ENCODE measurements at places on chromosomes 4 and X.
A peak's percentile ranks its signal among the peaks of the same experiment; 100 is the strongest.

GRCh38 chrX:154294791-154295574, at the start of gene TEX28:
Gene TEX28 (minus strand): TSS chrX:154295124. CDS start chrX:154292117, 3,007 bp downstream.
- DNase-seq = no peak
- no peak within 1 kb of the TSS for H3K27ac ChIP-seq
- H3K27me3 ChIP-seq = no peaks in the 10 kb centered on the region
- no peak within 1 kb of the TSS for H3K4me3 ChIP-seq

GRCh38 chr4:133146574-133147241, 2.4 kb upstream of the PCDH10 start:
- DNase-seq = no peak
- H3K27me3 ChIP-seq = peaks cover 57% of the 10 kb centered on the region
- no peak overlapping the region for H3K27ac ChIP-seq
- H3K4me3 ChIP-seq = no peak overlapping the region

GRCh38 chrX:7514871-7515599, 327.9 kb upstream of the VCX start:
- no peaks in the 10 kb centered on the region for H3K27me3 ChIP-seq
- H3K4me3 ChIP-seq = no peak overlapping the region
- no peak for DNase-seq
- no peak overlapping the region for H3K27ac ChIP-seq
- H3K36me3 ChIP-seq = no peaks in the 10 kb centered on the region

- H3K27me3 ChIP-seq = peaks cover 11% of the 10 kb centered on the region
- DNase-seq = no peak
- no peaks in the 10 kb centered on the region for H3K36me3 ChIP-seq
- no peaks in the 10 kb centered on the region for H3K4me1 ChIP-seq
- H3K4me3 ChIP-seq = no peak overlapping the region
Measured at GRCh38 chr4:105631818-105632400, 76.6 kb downstream of the INTS12 start.

GRCh38 chrX:92270936-92271855, 492.0 kb downstream of the PCDH11X start:
- DNase-seq = no peak
- no peak overlapping the region for H3K4me3 ChIP-seq
- no peaks in the 10 kb centered on the region for H3K36me3 ChIP-seq
- no peak overlapping the region for H3K27ac ChIP-seq

DNA sequence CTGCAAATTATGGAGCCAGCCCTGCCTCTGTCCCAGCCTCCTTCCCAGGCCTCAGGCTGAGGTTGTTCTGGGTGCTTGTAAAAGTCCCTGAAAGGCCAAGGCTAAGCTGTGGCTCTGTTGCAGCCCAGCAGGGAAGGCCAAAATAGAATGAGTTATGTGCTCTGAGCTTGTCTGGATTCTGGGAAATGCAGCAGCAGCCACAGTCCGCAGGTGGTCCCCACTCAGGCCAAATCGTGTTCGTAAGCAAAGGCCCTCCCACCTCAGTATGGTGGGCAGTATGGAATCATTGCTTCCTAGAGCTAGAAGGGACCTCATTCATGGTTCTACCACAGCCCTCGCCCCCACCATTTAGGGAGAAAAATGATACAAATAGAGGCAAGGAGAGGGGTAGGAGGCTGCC, 4.7 kb upstream of the TCEAL1 start:
- H3K27ac ChIP-seq = no peak overlapping the region
- no peaks in the 10 kb centered on the region for H3K27me3 ChIP-seq
- H3K36me3 ChIP-seq = no peaks in the 10 kb centered on the region
- no peak for DNase-seq
- H3K4me1 ChIP-seq = peaks cover 10% of the 10 kb centered on the region
- H3K4me3 ChIP-seq = no peak overlapping the region

DNA sequence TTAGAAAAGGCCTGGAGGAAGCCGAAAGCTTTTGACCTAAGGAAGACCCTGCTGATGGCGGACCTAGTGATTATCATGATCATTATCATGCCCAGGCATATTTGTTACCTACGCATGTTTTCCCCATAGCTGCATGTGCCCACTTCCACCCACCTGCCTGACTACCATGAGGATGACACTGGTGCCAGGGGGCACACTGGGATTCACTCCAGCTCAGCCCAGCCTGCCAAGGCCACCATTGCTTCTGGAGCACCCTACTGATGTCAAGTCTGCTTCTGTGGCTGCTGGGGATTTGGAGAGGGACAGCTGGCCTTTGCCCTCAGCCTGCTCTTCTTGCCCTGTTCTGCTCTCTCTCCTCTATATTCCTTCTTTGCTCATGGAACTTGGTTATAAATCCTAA, 124.7 kb upstream of the NALF2 start:
- no peak for DNase-seq
- no peaks in the 10 kb centered on the region for H3K4me1 ChIP-seq
- H3K27me3 ChIP-seq = peaks cover 1% of the 10 kb centered on the region
- no peak overlapping the region for H3K4me3 ChIP-seq

GRCh38 chr4:87785731-87786509, 13.4 kb upstream of the IBSP start:
- no peak overlapping the region for H3K27ac ChIP-seq
- H3K27me3 ChIP-seq = peaks cover 5% of the 10 kb centered on the region
- H3K36me3 ChIP-seq = no peaks in the 10 kb centered on the region
- no peak overlapping the region for H3K4me3 ChIP-seq
- H3K4me1 ChIP-seq = no peaks in the 10 kb centered on the region
- DNase-seq = no peak

- H3K27ac ChIP-seq = no peak overlapping the region
- H3K36me3 ChIP-seq = no peaks in the 10 kb centered on the region
- DNase-seq = no peak
Measured at GRCh38 chrX:3293251-3293650, 53.2 kb downstream of the MXRA5 start.

- peak; percentile 37 for DNase-seq
- H3K4me3 ChIP-seq = no peak overlapping the region
- no peaks in the 10 kb centered on the region for H3K36me3 ChIP-seq
- H3K27ac ChIP-seq = no peak overlapping the region
- H3K4me1 ChIP-seq = peaks cover 19% of the 10 kb centered on the region
- H3K27me3 ChIP-seq = no peaks in the 10 kb centered on the region
Measured at GRCh38 chr4:81454499-81454898, 17.2 kb downstream of the RASGEF1B start.

GRCh38 chr4:101157415-101158133, 189.8 kb downstream of the PPP3CA start:
- no peaks in the 10 kb centered on the region for H3K27me3 ChIP-seq
- H3K27ac ChIP-seq = peak overlapping the region; percentile 21
- DNase-seq = no peak
- peaks cover 38% of the 10 kb centered on the region for H3K4me1 ChIP-seq

- no peaks in the 10 kb centered on the region for H3K36me3 ChIP-seq
- H3K27ac ChIP-seq = no peak overlapping the region
- no peak overlapping the region for H3K4me3 ChIP-seq
- no peak for DNase-seq
- peaks cover 36% of the 10 kb centered on the region for H3K27me3 ChIP-seq
- peaks cover 30% of the 10 kb centered on the region for H3K4me1 ChIP-seq
Measured at GRCh38 chr4:793941-794621, 31.8 kb downstream of the CPLX1 start.

- H3K27ac ChIP-seq = no peak overlapping the region
- no peaks in the 10 kb centered on the region for H3K27me3 ChIP-seq
- no peak overlapping the region for H3K4me3 ChIP-seq
- peaks cover 20% of the 10 kb centered on the region for H3K4me1 ChIP-seq
Measured at GRCh38 chrX:68832516-68833447, 4.0 kb downstream of the EFNB1 start.

- no peak for DNase-seq
Measured at GRCh38 chr4:186854256-186854655, 130.6 kb upstream of the FAT1 start.

DNA sequence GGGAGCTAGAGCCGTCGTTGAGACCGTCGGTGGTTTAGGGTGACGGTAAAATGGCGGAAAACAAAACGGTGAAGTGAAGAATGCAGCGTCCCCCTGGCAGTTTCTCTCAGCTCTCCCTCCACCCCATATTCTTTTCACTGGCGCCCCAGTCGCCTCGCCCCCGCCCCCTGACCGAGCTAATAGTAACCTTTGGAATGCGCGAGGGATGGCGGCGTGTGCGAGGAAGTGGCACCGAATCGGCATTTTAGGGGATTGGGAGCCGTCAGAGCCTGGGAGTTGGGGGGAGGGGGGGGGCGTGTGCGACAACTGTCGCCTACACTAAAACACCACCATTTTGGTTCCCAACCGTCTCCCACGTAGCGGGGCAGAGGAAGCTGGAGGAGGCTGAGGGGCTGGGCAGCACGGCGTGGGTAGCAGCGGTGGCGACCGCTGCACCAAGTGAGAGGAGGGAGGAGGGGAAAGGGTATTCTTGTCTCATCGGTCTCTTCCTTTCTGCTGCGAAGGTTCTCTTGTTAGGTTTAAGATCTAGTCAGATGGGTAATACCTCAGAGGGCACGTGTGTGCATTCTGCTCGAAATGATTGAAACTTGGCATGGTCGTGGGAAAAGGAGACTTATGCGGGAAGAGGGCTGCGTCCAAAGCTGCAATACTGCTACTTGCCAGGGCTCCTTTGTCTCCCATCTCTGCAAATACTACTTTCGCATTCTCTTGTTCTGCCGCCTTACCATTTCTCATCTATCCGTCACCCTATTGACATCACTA, 840 bp downstream of the ZNF711 start:
- H3K27me3 ChIP-seq = peaks cover 22% of the 10 kb centered on the region
- H3K27ac ChIP-seq = peak overlapping the region; percentile 15
- no peak for DNase-seq
- H3K36me3 ChIP-seq = no peaks in the 10 kb centered on the region
- peak overlapping the region; percentile 71 for H3K4me3 ChIP-seq
